Thoracic aorta (tissue), 2 donors: ENCODE measurements at places on chromosomes 12 and 14. TPM values are rescaled to one million over a fixed set of nuclear protein-coding genes. Genes with fewer than 3 reads are reported as not detected.

ADAMTS20 gene
- total RNA-seq: not detected

PRPH gene
- not detected for total RNA-seq

CELA1 gene
- not detected for total RNA-seq

TAS2R19 gene
- total RNA-seq: 13.1 TPM

IFNG-AS1 gene
- 0.92 TPM for total RNA-seq

FLRT2 gene
- 45.4 TPM for total RNA-seq

TUBA1C gene
- 239 TPM for total RNA-seq

FOXN4 gene
- total RNA-seq: not detected

DNA sequence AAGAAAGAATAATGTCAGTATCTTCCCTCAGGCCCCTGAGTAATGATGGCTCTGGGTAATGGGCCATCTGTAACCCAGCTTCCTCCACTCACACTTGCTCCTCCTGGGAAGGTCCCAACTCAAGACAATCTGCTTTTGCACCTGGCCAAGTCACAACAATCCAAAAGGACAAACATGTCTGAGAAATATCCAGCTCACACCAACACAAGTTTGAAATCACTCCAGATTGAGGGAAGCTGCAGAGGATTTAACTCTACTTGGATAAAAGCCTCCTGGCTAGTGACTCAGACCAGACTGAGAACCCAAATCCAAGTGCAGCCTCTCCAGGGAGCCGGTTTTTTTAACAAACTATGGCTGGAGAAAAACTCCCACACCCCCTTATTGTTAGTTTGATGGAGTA is 34.2 kb downstream of the RTRAF start:
- H3K4me1 ChIP-seq: peaks cover 28% of the 10 kb centered on the region
- no peak overlapping the region for H3K4me3 ChIP-seq
- no peaks in the 10 kb centered on the region for H3K27me3 ChIP-seq
- no peak for DNase-seq
- peaks cover 2% of the 10 kb centered on the region for H3K36me3 ChIP-seq

GRCh38 chr14:94330857-94331256 is 7.7 kb upstream of the SERPINA6 start:
- H3K4me1 ChIP-seq: no peaks in the 10 kb centered on the region
- no peaks in the 10 kb centered on the region for H3K27me3 ChIP-seq
- H3K36me3 ChIP-seq: no peaks in the 10 kb centered on the region
- H3K27ac ChIP-seq: no peak overlapping the region

GRCh38 chr12:48050174-48050573 is 45.9 kb upstream of the COL2A1 start:
- H3K36me3 ChIP-seq: peaks cover 19% of the 10 kb centered on the region
- no peak overlapping the region for H3K4me3 ChIP-seq
- no peak overlapping the region for H3K27ac ChIP-seq
- no peaks in the 10 kb centered on the region for H3K4me1 ChIP-seq

DNA sequence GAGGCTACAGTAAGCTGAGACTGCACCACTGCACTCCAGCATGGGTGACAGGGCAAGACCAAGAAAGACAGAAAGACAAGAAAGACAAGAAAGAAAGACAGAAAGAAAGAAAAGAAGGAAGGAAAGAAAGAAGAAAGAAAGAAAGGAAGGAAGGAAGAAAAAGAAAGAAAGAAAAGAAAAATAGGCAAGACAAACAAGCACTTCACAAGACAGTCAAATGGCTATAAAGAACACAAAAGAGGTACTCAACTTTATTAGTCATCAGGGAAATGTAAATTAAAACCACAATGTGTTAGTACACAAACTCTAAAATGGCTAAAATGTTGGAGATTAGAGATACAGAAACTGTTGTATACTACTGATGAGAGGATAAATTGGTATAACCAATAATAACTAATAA is 6.6 kb downstream of the ATXN3 start:
- H3K27me3 ChIP-seq: no peaks in the 10 kb centered on the region
- no peak overlapping the region for H3K4me3 ChIP-seq
- no peak overlapping the region for H3K27ac ChIP-seq
- peaks cover 13% of the 10 kb centered on the region for H3K36me3 ChIP-seq
- peaks cover 7% of the 10 kb centered on the region for H3K4me1 ChIP-seq

GRCh38 chr12:101967506-101967905 is 90.1 kb downstream of the DRAM1 start:
- no peak for DNase-seq
- no peaks in the 10 kb centered on the region for H3K4me1 ChIP-seq
- no peak overlapping the region for H3K27ac ChIP-seq
- no peak overlapping the region for H3K4me3 ChIP-seq
- H3K36me3 ChIP-seq: no peaks in the 10 kb centered on the region
- H3K27me3 ChIP-seq: no peaks in the 10 kb centered on the region

DNA sequence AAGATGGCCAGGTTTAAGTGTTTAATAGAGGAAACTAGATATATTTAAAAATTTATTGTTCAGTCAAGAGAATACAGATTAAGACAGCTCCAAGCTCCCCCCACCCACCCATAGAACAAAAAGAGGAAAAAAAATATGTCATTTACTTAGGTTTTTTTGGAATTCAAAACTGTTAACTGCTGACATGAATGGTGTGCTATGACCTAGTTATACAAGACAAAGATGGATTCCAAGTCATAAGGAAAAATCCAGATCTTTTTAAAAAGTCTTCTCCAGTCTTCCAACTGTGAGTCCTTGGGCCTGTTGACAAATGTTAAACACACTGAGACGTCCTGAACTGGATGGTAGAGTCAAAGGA is 1.3 kb upstream of the SETD1B start:
- H3K4me3 ChIP-seq: peak overlapping the region; percentile 95
- H3K36me3 ChIP-seq: no peaks in the 10 kb centered on the region
- DNase-seq: no peak
- H3K27ac ChIP-seq: peak overlapping the region; percentile 100
- H3K4me1 ChIP-seq: peaks cover 33% of the 10 kb centered on the region
- H3K27me3 ChIP-seq: no peaks in the 10 kb centered on the region

GRCh38 chr12:99804715-99805114 is 157.2 kb downstream of the GARIN6 start:
- no peaks in the 10 kb centered on the region for H3K4me1 ChIP-seq
- H3K36me3 ChIP-seq: peaks cover 4% of the 10 kb centered on the region
- H3K27me3 ChIP-seq: no peaks in the 10 kb centered on the region
- H3K27ac ChIP-seq: no peak overlapping the region
- DNase-seq: no peak

GRCh38 chr14:100155049-100155621 is 4.3 kb downstream of the DEGS2 start:
- no peak overlapping the region for H3K4me3 ChIP-seq
- DNase-seq: no peak
- no peaks in the 10 kb centered on the region for H3K27me3 ChIP-seq
- H3K27ac ChIP-seq: no peak overlapping the region
- no peaks in the 10 kb centered on the region for H3K36me3 ChIP-seq

GRCh38 chr12:82474181-82474797 is 116.0 kb downstream of the METTL25 start:
- H3K4me1 ChIP-seq: no peaks in the 10 kb centered on the region
- H3K4me3 ChIP-seq: no peak overlapping the region
- peaks cover 4% of the 10 kb centered on the region for H3K36me3 ChIP-seq
- H3K27ac ChIP-seq: no peak overlapping the region

DNA sequence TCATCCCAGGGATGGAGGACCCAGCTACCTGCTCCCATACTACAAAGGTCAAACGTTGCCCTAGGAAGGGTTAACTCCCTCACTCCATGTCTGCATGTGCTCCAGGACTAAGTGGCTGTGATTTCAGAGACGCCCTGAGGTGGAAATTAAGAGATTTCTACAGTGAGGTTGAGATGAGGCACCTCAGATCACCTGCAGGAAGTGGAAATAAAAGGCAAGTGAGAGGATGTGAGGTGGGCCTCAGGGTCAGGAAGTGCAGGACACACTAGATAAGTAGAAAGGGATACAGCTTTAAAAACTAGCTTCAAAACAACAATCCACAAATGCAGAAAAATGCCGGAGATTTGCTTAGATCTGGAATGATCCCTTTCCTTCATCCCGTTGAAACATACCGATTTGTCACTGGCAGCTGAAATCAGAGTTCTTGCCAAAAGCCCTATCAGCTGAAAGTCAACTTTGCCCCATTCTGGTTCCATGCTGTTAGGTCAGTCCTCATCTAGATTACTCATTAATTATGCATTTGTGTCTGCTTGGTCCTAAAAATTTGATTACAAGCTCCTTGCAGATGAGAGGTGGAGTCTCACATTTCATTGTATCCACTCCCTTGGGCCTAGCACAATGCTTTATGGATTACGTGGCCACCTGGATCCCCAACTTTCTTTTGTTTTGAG is 6.6 kb downstream of the PLBD1 start:
- peaks cover 7% of the 10 kb centered on the region for H3K4me1 ChIP-seq
- no peak overlapping the region for H3K4me3 ChIP-seq
- H3K36me3 ChIP-seq: no peaks in the 10 kb centered on the region
- no peak for DNase-seq

GRCh38 chr12:90909069-90909770 is 45.8 kb downstream of the CCER1 start:
- H3K27ac ChIP-seq: no peak overlapping the region
- no peaks in the 10 kb centered on the region for H3K4me1 ChIP-seq
- H3K4me3 ChIP-seq: no peak overlapping the region
- no peaks in the 10 kb centered on the region for H3K36me3 ChIP-seq

DNA sequence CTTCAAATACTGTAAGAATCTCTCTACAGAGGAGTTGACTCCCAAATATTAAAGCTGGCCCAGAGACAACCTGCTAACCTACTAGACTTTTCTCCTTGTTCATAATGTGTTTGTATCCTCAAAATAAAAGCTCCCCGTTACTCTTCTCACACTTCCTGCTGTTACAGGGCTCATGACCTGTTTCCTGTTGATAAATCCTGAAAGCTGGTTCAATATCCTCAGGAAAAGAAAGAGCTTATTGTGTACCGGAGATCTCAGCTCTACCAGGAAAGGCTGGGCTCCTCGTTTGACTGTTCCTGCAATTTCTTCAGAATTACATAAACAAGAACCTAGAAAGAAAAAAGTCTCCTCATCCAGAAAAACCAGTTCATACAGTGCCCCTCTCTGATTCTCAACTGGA is 30.8 kb downstream of the CLEC1A start:
- no peaks in the 10 kb centered on the region for H3K36me3 ChIP-seq
- no peak for DNase-seq
